ENCODE measurements at places on chromosomes 2 and 18. TPM values are rescaled to one million over a fixed set of nuclear protein-coding genes. Genes with fewer than 3 reads are reported as not detected.

Gene MARCO
- 0.16 TPM for polyA plus RNA-seq

DNA sequence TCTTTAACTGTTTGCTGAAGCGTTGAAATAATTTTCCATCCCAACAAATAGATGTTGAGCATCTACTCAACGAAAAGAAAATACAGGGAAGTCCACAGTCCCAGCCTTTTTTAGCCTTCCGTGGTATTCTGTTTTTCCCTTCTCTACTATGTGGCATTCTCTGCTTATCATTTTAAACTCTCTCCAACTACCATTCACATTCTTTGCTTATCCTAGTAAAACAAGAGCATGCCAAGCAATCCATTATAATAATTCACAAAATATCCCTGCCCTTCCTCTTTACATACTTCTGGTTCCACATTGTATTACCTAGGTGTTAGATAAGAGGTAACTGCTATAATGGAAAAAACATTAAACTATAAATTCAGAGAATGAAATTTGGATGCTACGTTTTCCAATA, 1.6 kb upstream of the SESTD1 start:
- no peak for DNase-seq

- no peak for DNase-seq
Observed at GRCh38 chr2:1381644-1382043, 31.6 kb upstream of the TPO start.

Gene ANKRD12
- polyA plus RNA-seq, result 30.7 TPM

GRCh38 chr2:174744111-174744510, 20.2 kb downstream of the CHRNA1 start:
- DNase-seq, result no peak

- DNase-seq, result no peak
Observed at GRCh38 chr18:27276479-27276878, 91.4 kb upstream of the CHST9 start.

GRCh38 chr18:49699303-49699702, 114.0 kb downstream of the ACAA2 start:
- DNase-seq, result no peak

DNA sequence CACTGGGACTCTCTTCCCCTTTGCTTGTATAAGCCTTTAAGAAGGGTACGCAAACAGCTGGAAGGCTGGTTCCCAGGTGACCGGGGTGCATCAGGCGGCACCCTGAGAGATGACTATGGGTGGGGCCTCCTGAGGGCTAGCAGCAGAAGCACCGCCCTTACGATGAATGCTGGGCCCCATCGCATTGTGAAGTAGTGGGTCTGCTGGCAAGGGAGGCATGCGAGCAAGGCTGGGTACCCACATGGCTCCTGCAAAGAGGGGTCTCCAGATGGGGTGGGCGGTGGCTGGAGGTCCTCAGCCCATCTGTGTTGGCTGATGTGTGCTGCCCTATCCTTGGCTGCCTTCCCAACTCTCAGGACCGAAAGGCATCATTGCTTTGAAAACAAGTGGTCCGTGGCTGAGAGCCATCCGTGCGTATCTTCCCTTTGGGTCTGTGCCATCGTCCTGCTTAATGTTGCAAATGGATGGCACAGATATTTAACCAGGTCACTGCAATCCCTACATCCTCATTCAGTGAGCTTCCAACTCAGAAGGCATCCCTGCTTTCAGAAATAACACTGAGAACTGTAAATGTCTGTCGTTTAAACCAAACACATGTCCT, 83.5 kb upstream of the GPC1 start:
- DNase-seq, result no peak

Gene SALL3
- polyA plus RNA-seq, result 11.2 TPM

- no peak for DNase-seq
Observed at GRCh38 chr2:216768908-216769411, 73.6 kb upstream of the IGFBP5 start.

Gene CCL20
- 0.43 TPM for polyA plus RNA-seq

Gene NPPC
- polyA plus RNA-seq, result 0.79 TPM

Gene COPS8
- polyA plus RNA-seq, result 92.4 TPM

GRCh38 chr18:53486296-53486695, 738.2 kb downstream of the MBD2 start:
- DNase-seq, result no peak

Gene SLC23A3
- 30.1 TPM for polyA plus RNA-seq

GRCh38 chr2:228417526-228417925, 236.0 kb upstream of the SPHKAP start:
- DNase-seq, result no peak

Gene ARPC2
- polyA plus RNA-seq, result 264 TPM

DNA sequence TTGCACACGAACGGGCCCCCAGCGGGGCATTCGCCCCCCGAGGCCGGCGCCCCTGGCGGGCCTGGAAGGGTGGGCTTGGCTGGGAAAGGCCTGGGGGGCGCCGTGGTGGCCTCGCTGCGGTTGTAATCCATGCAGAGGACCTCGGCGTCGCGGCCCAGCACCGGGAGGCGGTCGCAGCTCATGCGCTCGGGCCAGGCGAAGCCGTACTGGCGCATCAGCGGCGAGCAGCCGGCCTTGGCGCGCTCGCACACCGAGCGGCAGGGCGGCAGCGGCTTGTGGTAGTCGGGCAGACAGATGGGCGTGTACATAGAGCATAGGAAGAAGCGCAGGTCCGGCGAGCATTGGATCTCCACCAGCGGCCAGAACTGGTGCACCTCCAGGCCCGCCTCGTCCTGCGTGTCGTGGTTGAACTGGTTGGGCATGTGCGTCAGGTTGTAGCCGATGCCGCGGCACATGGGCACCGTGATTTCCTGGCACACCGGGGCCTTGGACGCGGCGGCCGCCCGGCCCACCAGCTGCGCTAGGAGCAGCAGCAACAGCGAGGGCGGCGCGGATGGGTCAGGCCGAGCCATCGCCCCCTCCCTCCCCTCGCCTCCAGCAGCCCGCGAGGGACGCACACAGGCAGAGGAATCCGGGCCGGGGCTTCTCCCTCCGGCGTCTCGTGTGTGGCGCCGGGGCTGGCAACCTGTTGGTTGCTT, 1.4 kb downstream of the FZD5 start:
- DNase-seq, result no peak

Gene DNAJC5G
- 0.43 TPM for polyA plus RNA-seq

Gene DUSP19
- polyA plus RNA-seq, result 4.4 TPM

DNA sequence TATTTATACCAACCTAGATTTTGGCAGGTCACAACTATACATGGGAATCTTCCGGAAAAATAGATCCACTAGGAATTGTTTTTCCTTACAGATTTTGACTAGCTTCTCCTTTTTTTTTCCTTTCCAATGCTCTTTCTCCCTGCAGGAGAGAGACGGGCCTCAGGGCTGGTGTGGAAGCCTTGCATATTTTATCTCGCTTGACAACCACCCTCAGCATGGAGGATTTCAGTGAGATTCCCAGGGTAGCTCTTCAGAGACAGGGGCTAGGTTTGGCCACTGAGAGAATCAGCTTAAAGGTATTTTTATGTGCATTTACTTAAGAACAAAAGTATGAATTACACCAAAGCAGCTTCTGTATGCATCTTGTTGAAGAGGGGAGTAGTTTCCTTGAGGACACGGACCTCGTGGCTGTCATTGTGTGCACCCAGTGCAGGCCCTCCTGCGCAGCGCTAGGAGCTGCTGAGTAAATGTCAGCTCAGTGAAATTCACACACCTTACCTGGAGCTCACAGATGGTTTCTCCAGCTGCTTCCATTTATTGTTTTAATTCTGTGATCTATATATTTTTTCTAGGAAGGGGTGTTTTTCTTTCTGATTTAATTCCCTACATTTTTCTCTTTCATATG, 54.4 kb downstream of the TRAPPC12 start:
- no peak for DNase-seq

GRCh38 chr2:17757321-17757720, 3.4 kb downstream of the GEN1 start:
- no peak for DNase-seq

Gene ABCG5
- polyA plus RNA-seq, result 0.44 TPM

DNA sequence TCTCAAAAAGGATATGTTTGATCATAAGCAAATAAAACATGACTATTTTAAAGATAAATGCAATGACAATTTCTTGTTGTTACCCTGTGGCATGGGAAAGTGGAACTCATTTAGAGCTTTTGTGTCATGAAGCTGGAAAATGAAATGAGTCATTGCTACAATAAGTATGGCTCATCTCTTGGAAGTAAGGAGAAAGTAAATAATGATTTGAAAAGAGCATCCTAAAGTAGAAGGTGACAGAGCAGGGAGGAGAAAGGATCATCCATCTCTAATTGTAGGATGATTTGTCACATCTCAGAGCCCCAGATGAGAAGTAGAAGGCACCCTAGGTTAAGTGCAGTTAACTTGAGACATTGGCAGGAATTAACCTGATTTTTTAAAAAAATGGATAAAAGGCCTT, 200.5 kb downstream of the CPS1 start:
- DNase-seq, result no peak

Gene CD226
- polyA plus RNA-seq, result 2.3 TPM

- DNase-seq, result no peak
Observed at GRCh38 chr2:180057706-180058412, 50.8 kb upstream of the CWC22 start.

DNA sequence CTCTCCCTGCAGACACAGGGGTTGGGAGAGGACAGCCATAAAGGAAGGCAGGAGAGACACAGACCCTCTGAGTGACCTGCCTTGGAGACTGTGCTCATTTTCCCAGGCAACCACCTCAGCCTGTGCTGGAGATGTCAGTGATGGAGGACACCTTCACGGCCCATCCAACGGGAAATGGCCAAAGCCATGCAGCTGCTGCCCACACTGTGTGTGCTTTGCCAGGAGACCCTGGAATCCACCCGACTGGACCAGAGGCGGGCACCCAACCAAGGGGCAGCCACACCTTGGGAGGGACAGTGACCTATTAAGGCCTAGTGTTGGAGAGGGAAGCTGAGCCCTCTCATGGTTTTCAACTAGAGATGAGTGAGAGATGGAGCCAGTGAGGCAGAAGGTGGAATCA, 192.5 kb downstream of the SMAD2 start:
- DNase-seq, result no peak

DNA sequence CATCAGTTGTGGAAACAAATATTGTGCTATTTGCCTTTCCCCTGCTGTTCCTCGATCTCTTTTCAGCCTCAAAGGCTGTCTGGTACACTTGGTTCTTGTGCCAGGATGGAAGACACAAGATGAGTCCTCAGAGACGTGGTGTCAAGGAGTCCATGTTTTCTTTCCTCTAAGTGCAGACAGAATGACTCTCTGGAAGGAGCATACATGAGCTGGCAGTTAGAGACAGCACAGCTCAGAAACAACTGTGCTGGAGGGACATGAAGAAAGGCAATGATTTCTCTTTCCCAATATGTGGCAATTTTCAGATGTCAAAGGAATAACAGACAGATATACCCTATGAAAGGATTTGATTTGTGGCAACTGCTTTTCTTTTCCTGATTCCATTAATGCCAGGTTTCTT, 162.2 kb downstream of the AFF3 start:
- DNase-seq, result no peak

DNA sequence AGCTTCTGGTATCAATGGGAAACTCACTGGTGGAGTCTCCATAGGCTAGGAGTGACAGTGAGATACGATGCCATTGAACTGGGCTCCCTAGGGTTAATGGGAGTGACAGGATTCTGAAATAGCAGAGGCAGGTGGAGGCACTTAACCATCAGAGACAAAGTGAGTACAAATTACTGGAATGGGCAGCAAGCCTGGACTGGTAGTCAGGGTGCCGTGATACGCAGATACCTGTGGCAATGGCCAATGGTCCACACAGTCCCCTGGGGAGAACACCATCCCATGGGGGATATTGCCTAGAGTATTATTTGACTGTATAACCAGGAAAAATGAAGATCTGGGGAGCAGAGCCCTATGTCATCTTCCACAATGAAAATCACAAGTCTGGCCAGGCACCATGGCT, 17.3 kb downstream of the CHCHD5 start:
- no peak for DNase-seq

Gene CPO
- 1.8 TPM for polyA plus RNA-seq

DNA sequence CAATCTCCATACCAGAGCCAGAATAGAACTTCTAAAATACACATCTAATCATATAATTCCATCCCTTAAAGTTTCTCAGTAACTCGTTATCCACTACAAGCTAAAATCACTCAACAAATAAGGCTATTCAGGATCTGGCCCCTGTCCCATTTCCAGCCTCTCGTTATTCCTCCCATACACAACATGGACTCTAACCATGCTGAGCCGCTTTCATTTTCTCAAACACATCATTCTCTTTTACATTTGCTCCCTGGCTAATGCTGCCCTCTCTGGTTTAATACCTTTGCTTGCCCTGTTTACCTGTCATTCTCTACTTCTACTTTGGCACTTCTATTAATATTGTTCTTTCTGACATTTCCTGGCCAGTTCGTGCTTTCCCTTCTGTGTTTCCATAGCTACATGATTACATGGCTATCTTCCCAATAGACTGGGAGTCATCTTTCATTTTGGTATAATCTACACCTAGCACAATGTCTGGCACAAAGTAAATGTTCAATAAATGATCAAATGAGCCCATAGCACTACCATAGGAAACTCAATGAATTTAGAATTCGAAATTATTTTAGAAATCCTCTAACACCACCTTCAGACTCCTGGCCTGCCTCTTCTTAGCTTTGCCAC, 163.6 kb upstream of the VRK2 start:
- DNase-seq, result no peak

Gene CNTNAP5
- not detected for polyA plus RNA-seq

Gene NOL4
- 1.8 TPM for polyA plus RNA-seq

DNA sequence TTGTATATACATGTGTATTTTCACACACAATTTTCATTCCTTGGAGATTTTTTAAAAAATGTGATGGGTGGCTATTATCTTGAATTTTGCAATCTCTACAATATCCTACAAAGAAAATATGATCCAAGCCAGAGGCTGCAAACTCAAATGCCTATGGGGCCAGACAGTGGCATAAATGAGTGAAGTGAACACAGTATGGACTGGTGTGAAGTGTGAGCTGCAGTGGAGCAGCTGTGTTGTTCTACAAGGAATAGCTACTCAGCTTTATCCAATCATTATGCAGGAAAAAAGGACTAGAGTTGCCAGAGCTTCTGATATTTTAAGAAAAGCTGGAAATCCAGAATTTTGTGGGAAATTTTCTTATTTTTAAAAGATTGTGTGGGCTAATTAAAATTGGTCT, 62.1 kb downstream of the ARHGEF33 start:
- DNase-seq, result no peak

Gene CACNB4
- polyA plus RNA-seq, result 14.2 TPM

DNA sequence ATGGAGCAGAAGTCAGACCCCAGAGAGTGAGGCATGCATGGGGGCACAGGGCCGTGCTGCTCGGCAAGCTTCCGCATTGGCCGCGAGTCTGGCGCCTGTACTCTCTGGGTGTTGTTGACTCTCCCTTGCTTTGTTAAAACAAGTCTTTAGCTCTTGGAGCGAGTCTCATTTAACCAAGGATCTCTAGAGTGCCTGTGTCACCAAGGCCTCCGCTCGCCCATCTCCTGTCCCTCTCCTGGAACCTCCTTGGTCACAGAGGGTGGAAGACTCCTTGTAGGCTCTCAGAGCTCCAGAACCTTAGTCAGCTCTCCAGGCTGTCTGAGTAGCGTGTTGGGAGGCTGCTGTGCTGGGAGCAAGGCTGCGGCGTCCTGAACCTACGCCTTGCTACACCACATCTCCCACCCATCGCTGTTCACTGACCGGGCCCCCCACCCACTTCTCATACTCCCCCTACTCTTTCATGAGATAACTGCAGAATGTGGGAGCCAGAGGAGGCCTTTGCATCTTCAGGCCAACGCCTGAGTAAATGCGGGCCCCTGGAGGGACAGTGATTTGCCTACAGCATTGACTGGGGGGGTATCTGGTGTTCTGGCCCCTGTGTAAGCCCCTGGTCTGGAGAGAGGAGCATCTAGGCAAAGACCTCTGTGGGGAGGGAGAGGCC, 66.1 kb downstream of the CIB4 start:
- no peak for DNase-seq

GRCh38 chr18:57780706-57781347, 22.3 kb downstream of the ATP8B1 start:
- no peak for DNase-seq

Measured in left renal cortex interstitium (tissue), 4 donors.